Activated T-helper 9 cell treated with anti-CD3 and anti-CD28 coated beads, Interleukin-2, amount 50 U/mL, for 16 hours (primary cell): ENCODE measurements at places on chromosomes 2 and 18.
A peak's percentile ranks its signal among the peaks of the same experiment; 100 is the strongest.

GRCh38 chr18:35939138-35939537 is 33.3 kb upstream of the RMP24 start:
- DNase-seq: no peak

DNA sequence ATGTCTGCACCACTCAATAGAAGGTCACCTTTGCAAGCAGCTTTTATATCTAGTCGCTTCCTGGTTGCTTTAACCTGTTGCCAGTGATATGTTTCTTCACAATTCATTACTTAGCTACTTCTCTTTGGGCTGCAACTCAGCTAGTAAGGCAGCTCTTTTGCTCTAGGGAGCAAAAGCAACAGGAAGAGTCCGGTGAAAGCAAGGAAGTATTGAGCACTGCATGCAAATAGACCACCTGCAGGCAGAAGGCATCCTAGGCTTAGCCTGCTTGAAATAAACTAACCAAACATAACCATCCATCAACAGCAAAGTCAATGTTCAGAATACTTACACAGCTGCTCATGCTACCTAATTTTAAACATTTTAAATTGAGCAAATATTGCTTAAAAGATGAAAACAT is 529.2 kb upstream of the LINC00305 start:
- DNase-seq: no peak

DNA sequence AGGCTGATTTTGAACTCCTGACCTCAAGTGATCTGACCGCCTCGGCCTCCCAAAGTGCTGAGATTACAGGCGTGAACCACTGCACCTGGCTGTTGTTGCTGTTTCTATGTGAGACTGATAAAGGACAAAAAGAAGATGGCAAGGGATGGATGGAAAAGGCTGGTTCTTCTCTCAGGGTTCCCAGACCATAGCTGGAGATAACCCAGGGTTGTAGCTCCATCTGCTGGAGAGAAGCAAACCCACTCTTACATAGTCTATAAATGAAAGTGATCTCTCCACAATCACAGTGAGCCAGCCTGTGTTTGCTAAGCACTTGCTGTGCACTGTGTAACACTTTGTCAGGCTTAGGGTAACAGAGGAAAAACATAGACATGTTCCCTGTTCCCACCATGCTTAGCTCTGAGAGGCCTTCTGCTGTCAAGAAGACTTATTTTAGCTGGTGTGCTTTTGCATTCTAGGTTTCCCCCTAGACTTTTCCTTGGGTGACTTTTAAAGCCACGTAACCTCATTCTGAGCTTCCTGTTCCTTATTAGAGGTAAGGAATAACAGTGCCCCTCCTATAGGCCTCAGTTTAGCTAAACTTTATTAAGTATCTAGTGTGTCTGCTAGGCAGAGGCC is 49.7 kb downstream of the LIMS1 start:
- DNase-seq: peak; percentile 9

- DNase-seq: peak; percentile 40
Measured at GRCh38 chr2:127080938-127081755, 25.8 kb downstream of the BIN1 start.

- no peak for DNase-seq
Measured at GRCh38 chr2:48673581-48673980, 55.9 kb downstream of the GTF2A1L start.

DNA sequence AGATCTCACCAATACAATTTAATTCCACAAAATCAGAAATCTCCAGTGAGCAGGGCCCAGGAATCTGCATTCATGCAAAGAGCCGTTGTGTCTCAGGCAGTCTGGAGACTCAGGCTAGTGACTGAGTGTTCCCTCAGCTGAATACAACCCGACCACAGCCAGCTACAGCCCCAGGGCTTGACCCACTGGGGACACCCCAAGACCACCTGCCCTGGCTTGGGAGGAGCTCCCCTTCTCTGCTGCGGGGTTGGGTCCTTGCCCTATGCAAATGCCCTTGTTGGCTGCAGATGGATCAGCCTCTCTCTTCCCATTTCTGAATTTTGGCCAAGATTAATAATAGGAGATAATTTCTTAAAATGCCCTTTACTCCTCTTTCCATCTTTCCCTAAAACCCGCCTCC is 157.7 kb downstream of the TWIST2 start:
- no peak for DNase-seq

DNA sequence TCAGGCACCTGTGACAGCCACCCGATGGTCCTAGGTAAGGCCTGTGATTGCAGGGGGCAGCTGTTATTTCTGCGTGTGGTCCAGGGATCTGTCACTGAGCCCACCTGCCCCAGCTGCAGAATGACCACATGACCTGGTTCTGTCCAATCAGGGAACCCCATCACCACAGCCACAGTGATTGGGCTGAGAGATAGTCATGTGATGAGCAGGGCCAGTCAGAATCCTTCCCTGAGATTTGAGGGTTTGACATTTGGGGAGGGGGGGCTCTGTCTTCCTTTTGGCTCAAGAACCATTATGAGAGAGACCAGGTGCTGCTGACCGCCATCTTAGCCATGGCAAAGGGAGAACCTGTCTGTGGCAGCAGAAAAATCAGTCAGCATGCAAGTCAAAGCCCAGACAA is 147.2 kb downstream of the SMAD7 start:
- no peak for DNase-seq

GRCh38 chr2:161238265-161238559 is 70.0 kb upstream of the PSMD14 start:
- DNase-seq: no peak

GRCh38 chr2:179837408-179837807 is 24.0 kb downstream of the ZNF385B start:
- no peak for DNase-seq

DNA sequence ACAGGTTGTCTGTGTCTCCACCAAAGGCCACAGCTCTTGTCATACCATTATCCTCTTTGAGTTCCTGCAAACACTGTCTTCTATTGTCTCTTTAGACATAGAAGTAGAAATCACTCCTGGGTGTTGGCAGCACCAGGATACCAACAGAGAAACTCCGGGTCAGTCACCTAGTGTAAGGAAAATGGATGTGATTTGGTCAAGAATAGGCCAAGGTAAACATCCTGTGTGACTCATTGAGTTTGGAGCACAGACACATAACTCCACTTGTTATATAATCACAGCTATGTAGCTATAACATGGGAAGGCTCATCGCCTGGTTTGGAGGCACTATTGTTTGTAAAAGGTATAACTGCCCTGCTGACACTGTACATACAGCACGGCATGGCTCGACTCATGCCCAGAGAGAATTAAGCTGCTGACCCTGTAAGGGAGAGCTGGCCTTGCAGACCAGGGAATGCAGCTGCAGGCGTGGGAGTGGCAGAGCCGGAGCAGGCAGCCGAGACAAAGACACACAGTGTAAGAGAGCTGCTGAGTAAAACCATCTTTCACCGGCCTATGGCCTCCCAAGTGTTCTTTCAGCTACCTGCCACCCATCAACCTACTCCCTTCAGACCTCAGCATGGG is 3.4 kb upstream of the TXNL1 start:
- no peak for DNase-seq

DNA sequence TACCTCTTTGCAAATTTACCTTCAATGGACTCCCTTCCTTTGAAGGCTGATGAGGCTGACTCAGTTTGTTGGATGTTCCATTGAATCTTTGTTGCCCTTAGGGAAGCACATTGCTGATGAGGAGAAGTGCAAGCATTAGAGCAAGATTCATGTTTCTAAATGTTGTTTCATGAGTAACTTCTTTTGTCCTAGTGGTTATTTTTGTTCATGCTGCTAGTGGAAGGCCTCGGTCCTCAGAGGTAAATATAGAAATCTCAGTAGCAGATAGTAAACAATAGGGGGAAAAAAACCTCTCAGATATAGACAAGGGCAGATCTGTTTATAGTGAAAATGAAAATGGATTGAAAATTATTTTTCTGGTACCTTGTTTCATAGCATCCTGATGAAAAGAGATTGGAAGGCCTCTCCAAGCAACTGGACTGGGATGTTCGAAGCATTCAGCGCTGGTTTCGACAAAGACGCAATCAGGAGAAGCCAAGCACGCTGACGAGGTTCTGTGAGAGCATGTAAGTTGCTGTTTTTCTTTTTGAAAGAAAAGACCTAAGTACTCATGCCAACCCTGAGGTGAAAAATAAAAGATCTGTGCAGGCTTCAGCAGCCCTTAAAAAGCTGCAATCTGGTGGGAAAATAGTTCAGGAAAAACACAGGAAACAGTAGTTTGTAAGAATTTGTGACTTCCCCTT is 104.9 kb downstream of the CERS6 start:
- DNase-seq: no peak

GRCh38 chr2:175195012-175195411 is 13.5 kb upstream of the ATP5MC3 start:
- no peak for DNase-seq

- no peak for DNase-seq
Measured at GRCh38 chr2:225841314-225841713, 441.8 kb downstream of the NYAP2 start.

DNA sequence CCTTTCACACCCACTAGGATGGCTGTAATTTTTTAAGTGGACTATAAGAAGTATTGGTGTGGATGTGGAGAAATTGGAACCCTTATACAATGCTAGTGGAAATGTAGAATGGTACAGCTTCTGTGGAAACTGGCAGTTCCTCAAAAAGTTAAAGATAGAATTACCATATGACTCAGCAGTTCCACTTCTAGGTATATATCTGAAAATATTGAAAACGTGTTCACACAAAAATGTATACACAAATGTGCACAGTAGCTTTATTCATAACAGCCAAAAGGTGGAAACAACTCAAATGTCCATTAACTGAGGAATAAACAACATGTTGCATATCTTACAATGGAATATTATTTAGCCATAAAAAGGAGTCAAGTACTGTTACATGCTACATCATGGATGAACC is 17.7 kb downstream of the TANK start:
- DNase-seq: no peak

- DNase-seq: no peak
Measured at GRCh38 chr2:8479298-8479697, 202.6 kb upstream of the ID2 start.

DNA sequence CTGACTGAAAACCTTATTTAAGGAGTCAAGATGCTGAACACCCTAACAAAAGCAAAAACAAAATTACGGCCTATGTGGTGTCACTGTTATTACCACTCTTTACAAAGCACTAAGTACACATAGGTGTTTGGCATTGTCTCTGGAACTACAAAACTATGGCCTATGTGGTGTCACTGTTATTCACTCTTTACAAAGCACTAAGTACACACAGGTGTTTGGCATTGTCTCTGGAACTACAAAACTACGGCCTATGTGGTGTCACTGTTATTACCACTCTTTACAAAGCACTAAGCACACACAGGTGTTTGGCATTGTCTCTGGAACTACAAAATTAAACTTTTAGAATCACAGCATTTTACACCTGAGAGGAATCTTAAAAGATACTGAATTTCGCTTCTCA is 47.4 kb downstream of the SLC35F5 start:
- DNase-seq: no peak

- DNase-seq: no peak
Measured at GRCh38 chr2:195360242-195360641, 296.8 kb upstream of the SLC39A10 start.

- DNase-seq: no peak
Measured at GRCh38 chr2:187890690-187891089, 336.5 kb upstream of the TFPI start.

- DNase-seq: no peak
Measured at GRCh38 chr2:133657591-133657990, 89.3 kb upstream of the NCKAP5 start.

- DNase-seq: no peak
Measured at GRCh38 chr2:240868286-240869108, at the start of gene AGXT. TSS of gene AGXT (plus strand) at chr2:240868824. CDS start at chr2:240868866, 42 bp downstream.

DNA sequence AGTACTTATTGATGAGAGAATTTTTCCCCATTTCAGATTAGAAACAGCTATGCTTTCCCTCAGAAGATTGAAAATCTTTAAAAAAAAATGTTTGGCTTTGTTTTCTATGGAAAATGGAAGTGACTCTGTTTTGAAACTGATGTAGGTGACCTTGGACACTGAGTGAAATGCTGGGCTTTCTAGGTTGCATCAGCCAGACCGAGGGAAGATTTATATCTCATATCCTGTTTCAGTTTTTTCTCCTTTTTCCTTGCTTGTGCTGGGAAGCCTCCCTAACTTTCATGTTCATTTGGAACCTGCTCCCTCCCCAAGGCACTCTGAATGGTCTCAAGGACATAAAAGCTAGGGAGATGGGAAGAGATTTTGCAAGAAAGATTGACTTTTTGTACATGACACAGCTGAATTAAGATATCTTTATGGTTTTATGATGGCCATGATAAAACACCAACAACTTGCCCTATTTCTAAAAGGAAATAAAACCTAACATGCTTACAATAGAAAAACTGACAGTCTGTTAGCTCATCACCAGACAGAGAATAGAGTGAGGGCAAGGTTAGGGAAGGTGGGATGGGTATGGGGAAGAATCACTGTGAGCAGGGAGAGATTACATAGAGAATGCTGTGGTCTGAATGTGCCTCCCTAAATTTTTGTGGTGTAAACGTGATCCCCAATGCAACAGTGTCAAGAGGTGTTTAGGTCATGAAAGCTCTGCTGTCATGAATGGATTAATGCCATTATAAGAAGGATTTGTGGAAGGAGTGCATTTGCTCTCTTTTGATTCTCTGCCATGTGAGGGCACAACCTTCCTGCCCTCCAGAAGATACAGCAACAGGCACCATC is 249.7 kb downstream of the TPGS2 start:
- DNase-seq: no peak
